Activated CD8-positive, alpha-beta memory T cell treated with anti-CD3 and anti-CD28 coated beads, Interleukin-2, amount 10 ng/mL, durations not matched to agents 7 days and 5 days (primary cell): ENCODE measurements at places on chromosomes 12 and 14. TPM values are rescaled to one million over a fixed set of nuclear protein-coding genes. Genes with fewer than 3 reads are reported as not detected.

- no peak for DNase-seq
Observed at GRCh38 chr12:57700317-57700716, 6.4 kb downstream of the OS9 start.

GRCh38 chr12:56565510-56566101 lies 44.0 kb downstream of the RBMS2 start:
- DNase-seq = peak; percentile 55

GRCh38 chr12:116818341-116818856 lies 62.8 kb downstream of the HRK start:
- no peak for DNase-seq

GRCh38 chr12:6146951-6147350 lies 22.5 kb upstream of the VWF start:
- DNase-seq = no peak

DNA sequence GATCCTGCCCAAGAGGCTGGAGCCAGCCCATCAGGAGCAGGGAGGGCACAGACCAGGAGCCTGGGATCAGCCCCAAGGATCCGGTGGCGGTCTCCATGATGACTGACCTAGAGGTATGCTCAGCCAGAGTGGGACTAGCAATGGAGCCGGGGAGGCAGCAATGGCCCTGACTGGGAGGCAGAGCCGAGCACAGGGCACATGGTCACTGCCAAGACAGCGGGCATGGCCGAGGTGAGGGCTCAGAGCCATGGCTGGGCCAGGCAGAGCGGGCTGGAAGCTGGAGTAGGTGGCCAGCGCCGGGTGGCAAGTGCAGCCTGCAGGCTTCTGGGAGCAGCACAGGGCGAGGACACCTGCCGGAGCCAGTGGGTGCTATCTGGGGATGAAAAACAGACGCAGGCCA lies 259.3 kb downstream of the BCL11B start:
- DNase-seq = no peak

- no peak for DNase-seq
Observed at GRCh38 chr12:64621257-64621942, 11.1 kb downstream of the RASSF3 start.

- no peak for DNase-seq
Observed at GRCh38 chr14:105530285-105531087, 4.1 kb downstream of the TMEM121 start.

GRCh38 chr14:103112400-103113243 lies 10.6 kb upstream of the TNFAIP2 start:
- DNase-seq = no peak

DNA sequence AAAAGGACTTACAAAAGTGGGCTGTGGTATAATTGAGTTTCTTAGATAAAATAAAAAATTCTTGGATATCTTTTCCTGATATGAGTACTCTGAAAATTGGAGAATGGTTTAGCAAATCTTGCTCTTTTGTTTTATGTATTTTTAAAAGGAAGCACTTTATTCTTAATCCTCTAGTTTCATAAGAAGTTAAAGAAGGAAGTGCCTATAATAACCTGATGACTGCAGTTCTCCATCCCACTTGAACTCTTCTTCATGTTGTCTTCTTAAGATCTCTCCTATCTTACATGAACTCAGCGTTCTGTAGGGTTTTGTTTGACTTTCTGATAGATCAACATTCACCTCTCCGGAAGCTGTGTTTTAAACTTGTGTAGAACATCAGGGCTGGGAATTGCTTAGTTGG lies 271.0 kb downstream of the ERC1 start:
- no peak for DNase-seq

- DNase-seq = no peak
Observed at GRCh38 chr14:27528328-27528727, 930.5 kb upstream of the NOVA1 start.

GRCh38 chr14:69313176-69313575 lies 53.2 kb downstream of the GALNT16 start:
- peak; percentile 19 for DNase-seq

Gene ZDHHC22
- total RNA-seq = not detected

Gene TGM1
- total RNA-seq = 3.0 TPM

Gene CISTR
- total RNA-seq = not detected

Gene CLEC1A
- total RNA-seq = not detected

Gene MMP17
- total RNA-seq = not detected

Gene NYNRIN
- total RNA-seq = 0.50 TPM

Gene RHEBL1
- total RNA-seq = 15.1 TPM

Gene OR4E2
- total RNA-seq = not detected

Gene KCNJ8
- not detected for total RNA-seq

Gene KLRC2
- 6.8 TPM for total RNA-seq

Gene SETD1B
- total RNA-seq = 35.9 TPM

Gene STAC3
- total RNA-seq = 5.4 TPM

Gene ABCB9
- 4.4 TPM for total RNA-seq

Gene TAS2R42
- total RNA-seq = not detected
